Muscle of leg (tissue), 16 donors: ENCODE measurements at places on chromosomes 7 and 10. TPM values are rescaled to one million over a fixed set of nuclear protein-coding genes. Genes with fewer than 3 reads are reported as not detected.

LRGUK gene
- total RNA-seq: 0.89 TPM

SLC18A3 gene
- total RNA-seq: not detected

FBXL13 gene
- total RNA-seq: 0.71 TPM

ADRB1 gene
- total RNA-seq: 0.09 TPM

CLEC2L gene
- total RNA-seq: 1.3 TPM

LIPF gene
- total RNA-seq: not detected

ITPRID1 gene
- 0.44 TPM for total RNA-seq

TLX1 gene
- not detected for total RNA-seq

CYP2E1 gene
- total RNA-seq: 0.98 TPM

FAM25C gene
- not detected for total RNA-seq
